ENCODE measurements at places on chromosomes 5 and 9.

GRCh38 chr5:33105521-33105941, 335.2 kb upstream of the TARS1 start:
- DNase-seq = no peak

- DNase-seq = no peak
Measured at GRCh38 chr9:121649476-121650216, 1.8 kb upstream of the DAB2IP start.

GRCh38 chr5:120988491-120988890, 524.4 kb downstream of the PRR16 start:
- DNase-seq = no peak

DNA sequence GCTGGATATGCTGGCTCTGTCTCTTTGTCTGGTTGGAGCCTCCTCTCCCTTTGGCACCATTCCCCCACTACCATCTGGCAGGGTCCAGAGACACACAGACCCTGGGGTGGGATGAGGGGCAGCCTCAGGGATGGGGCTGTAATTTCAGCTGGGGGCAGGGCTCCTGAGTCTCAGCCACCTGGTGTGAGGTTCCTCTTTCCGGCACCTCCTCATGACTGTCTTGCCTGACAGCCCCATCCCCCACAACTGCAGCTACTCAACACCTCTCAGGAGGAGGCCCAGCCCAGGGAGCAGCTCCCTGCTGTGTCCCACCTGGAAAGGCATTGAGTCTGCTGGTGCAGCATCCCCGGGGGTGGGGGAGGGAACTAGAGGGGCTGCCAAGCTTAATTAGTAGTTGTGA, 11.7 kb upstream of the RPS14 start:
- peak; percentile 55 for DNase-seq

DNA sequence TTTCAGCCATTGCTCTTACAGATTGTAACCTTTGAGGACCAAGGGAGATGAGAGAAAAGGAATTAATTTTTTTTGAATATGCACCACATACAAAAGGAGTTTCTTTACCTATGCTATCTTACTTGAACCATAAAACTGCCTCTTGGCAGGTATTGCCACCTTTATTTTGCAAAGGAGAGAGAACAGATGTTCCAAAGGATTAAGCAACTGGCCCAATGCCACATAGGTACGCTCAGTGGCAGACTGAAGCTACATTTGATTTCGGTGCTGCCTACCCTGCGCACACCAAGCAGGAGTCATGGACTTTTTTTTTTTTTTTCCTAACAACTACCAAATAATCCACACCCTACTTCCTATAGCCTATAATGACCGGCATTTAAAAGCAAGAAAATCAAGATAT, 43.1 kb downstream of the SAXO1 start:
- no peak for DNase-seq

GRCh38 chr5:109454731-109455505, 45.1 kb upstream of the PJA2 start:
- DNase-seq = no peak

GRCh38 chr9:70020991-70021571, 22.6 kb upstream of the MAMDC2 start:
- DNase-seq = no peak

GRCh38 chr9:91191411-91192380, 170.0 kb downstream of the AUH start:
- no peak for DNase-seq

- no peak for DNase-seq
Measured at GRCh38 chr5:149271195-149271715, 404 bp upstream of the AFAP1L1 start.

DNA sequence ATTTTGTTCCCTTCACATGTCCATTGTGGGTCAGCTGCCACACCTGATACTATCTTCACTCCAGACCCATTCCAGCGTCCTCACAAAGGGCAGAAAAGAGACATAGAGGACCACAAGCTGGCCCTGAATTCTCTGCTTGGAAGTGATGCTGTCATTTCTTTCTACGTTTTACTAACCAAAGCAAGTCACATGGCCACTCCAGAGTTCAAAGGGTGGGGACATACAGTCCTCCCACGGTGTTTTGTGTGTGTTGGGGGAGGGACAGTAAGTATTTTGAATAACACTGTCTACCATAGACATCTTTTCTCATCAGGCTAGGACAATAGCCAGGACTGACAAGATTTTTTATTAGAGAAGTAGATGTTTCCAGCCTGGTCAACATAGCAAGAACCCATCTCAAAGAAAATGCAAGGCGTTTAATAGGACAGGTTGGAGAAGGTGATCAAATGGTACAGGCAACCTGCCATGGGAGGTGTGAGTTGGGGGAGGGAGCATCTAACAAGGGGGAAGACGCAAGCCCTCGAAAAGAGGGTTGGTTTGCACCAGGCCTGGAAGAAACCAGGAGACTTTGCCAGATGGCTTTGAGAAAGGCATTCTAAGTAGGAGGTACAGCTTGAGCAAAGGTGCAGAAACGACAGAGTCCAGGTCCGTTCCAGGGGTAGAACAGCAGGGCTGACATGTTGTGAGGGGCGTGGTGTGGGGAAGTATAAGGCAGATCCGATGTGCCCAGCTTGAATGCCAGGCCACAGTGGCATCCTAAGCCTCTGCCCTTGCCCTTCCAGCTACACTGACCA, 11.3 kb upstream of the GLIPR2 start:
- DNase-seq = no peak

Data from GM12864 (cell line).